ENCODE measurements at places on chromosomes 5 and 9.

DNA sequence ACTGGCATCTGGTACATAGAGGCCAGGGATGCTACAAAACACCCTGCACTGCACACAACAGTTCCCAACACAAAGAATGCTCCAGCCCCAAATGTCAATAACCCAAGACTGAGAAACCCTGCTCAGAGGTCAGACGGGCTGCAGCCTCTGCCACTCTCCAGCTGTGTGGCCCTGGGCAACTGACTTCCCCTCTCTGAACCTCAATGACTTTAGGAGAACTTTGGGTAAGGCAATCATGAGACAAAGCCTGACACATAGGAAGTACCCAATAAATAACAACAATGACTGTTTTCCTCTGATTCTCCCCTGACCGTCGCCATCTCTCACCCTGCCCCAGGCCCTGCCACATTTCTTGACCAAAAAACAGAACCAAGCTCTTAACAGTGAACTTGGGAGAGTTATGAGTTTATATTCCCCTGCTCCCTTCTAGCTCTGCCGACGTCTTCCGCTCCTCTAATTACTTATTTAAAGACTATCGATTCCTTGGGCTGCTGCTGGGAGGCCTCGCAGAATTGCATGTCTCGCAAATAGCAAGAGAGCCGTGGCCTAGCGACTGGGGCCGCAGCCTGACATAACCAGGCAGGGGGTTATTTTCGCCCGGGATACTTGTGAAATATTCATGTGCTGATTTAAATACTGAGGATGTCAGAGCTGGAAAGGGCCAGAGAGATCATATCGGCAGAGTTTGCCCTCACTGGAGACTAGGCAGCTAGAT, 24.5 kb upstream of the CRB2 start:
- DNase-seq: no peak

- no peak for DNase-seq
Observed at GRCh38 chr5:2801577-2802525, 50.4 kb upstream of the IRX2 start.

GRCh38 chr9:13971966-13972655, 341.8 kb downstream of the NFIB start:
- no peak for DNase-seq

DNA sequence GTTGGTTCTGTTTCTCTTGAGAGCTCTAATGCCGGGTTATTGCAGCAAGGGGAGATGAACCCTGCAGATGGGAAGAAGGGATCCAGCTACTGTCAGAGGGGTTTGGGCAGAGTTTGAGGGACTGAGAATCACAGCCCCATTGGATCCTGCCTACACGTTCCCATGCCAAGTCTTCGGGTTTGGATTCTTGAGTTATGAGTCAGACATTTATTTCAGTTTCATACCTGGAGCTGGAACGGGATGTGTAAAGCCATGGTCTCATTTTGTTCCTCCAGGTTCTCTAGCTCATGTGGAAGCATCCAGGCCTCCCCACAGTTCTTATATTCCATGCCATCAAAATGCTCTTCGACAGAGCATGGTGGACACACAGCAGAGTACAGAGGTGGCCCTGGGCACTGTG, 275.4 kb upstream of the IRX4 start:
- peak; percentile 43 for DNase-seq

DNA sequence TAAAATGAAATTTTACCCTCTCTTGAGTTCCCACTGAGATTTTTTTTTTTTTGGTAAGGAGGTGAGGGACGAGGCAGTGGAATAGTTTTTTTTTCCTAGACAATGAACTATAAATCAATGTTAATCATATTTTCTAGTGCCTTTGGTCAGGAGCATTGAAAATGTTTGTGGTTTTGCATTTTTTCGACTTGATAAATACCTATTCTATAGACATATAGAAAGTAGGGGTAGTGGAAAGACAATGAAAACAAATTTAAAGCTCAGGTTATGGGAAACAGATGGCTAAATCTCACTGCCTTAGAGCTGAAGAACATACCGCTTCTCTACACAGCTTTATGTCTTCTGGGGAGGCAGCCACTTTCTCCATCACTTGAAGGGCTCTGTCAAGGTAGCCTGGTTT, 94.3 kb downstream of the MRPS27 start:
- DNase-seq: no peak

Measured in foreskin keratinocyte (primary cell).